Activated CD4-positive, alpha-beta T cell treated with anti-CD3 and anti-CD28 coated beads, Interleukin-2, amount 50 U/mL, for 4 hours (primary cell): ENCODE measurements at places on chromosomes 1 and 21.

GRCh38 chr1:58570817-58571216 lies 6.2 kb downstream of the TACSTD2 start:
- no peak for DNase-seq

DNA sequence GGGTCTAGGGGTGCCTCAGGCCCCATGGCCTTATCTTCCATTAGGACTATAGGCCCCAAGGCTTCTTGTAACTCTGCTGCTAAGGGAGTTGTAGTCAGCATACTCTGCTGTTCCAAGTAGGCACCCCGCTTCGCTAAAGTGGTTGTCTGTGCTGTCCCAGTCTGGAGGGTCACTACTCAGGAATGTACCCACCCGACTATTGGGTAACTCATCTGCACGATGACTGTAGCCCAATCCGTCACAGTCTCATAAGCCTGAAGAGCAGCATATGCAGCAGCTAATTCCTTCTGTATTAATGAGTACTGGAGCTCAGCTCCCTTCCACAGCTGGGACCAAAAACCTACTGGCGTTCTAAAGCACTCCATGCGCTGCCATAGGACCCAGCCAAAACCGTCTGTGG lies 111.0 kb downstream of the GDAP2 start:
- DNase-seq, result no peak

DNA sequence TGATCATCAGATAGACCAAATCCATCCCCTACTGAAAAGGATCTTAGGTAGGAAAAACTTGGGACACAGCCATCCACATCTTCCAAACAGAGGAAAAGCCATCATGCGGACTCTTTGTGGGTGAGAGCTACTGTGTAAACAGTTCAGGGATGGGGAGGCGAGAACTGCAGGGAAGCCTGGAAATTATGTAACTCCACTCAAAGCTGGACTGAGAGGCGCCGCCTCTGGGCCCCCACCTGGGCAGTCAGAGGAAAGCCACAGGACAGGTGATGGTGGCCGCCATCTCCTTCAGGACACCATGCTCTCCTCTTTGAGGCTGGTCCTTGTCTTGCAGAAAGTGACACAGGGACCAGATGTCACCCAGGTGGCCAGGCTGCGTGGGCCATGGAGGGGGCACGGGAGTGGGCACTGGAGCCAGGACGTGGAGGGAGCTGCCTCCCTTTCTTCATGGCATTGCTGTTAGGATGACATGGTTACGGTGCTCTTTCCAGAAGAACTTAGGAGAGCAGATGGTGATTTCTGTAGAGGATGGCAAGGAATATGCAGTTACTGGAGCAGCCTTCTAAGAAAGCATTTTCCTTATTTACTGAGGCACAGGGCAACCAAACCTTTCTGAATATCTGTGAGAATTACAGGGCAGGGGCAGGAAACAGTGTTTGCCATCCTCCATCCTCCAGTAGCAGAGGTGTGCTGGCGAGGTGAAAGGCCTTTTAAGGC lies 32.0 kb upstream of the TDRD10 start:
- DNase-seq, result no peak

DNA sequence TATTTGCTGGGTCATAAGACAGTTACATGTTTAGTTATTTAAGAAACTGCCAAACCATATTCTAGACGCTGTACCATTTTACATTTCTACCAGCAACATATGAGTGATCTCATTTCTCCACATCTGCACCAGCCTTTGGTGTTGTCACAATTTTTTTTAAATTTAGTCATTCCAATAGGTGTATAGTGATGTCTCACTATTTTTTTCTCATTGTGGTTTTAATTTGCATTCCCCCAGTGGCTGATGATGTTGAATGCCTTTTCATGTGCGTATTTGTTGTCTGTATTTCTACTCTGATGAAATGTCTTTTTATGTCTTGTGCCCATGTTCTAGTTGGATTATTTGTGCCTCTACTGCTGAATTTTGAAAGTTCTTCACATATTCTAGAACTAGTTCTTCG lies 38.4 kb downstream of the NFASC start:
- no peak for DNase-seq

DNA sequence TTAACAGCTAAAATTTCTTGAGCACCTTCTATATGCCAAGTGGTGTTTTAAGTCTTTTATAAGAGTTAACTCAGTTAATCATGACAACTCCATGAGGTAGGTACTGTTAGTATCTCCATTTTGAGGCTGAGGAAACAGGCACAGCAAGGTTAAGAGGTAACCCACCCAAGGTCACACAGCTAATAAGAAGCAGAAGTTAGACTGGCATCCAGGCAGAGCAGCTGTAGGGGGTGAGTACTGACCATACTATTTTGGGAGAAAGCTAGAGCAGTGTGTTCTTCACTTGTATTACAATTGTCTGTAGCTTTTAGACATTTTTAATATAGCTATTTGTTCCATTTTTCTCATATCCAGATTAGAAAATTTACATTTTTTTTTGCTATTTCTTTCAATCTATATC lies 4.8 kb downstream of the ATP6V1G3 start:
- DNase-seq, result no peak

DNA sequence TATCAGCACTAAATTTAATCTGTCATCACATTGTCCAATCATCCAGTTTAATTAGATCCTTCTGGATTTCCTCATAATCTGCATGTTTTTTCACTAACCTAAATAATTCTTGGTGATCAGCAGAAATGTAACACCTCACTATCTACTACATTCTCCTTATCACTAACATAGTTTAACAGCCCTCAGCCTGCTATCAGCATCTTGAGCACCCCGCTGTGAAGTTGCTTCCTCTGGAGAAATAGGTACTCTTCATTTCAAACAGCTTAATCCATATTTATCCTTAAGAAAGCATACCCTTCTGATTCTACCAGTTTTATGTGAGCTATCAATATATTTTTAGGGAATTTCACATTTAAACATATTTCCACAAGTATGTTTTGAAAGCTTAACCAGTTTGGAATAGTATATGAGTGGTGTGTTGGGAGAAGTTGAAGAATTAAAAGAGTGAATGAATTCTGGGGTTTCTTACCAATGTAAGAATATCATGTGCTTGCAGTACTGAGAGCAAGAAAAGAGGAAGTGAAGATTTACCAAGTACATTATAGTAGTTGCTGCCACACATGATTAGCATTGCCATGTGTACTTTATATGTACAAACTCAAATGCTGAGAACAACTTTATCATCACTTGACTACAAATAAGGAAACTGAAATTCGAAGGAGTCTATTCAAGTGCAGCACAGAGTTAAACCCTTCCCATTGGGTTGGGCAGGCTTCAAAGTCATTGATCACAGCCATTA lies 771.1 kb upstream of the ADGRL4 start:
- DNase-seq, result no peak

DNA sequence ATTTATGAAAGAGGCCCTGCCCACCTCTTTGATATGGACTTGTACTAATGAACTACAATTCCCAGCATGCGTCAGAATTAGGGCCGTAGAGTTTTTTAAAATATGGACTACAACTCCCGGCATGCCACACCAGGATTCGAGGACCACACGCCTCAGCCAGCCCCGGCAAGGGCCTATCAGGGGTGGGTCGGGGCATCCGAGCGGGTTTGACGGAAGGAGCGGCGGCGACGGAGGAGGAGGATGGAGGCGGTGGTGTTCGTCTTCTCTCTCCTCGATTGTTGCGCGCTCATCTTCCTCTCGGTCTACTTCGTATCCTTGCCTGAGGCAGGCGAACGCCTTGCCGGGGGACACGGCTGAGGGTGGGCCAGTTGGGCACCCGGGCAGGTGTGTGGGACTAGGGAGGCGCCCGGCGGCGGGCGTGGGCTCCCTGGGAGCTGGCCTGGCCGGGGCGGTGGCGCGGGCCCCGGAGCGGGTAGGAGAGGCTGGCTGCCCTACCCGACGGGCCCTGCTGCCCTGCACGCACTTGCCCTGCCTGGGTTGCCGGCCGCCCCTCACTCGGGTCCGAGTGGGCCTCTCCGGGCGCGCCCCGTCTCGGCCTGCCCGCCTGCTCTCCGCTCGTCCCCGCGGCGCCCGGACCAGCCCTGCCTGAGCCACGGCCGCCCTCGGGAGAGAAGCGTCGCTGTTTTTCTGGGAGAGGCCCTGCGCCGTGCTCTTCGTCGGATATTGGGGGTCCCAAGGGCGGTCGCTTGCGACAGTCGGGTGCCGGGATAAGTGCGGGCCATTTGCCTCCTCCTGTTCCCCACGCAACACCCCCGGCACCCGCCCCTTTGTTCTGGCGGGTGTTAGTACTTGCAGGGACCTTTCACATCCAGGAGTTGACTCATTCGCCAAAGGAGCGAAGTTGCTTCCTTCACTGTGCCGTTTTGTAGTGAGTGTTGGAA lies at the start of gene CNIH4:
Gene CNIH4, plus strand, starts transcription at position 195 of the 941 bp plus-strand sequence. Its CDS starts 46 bp downstream, at position 241.
- DNase-seq, result peak; percentile 87

DNA sequence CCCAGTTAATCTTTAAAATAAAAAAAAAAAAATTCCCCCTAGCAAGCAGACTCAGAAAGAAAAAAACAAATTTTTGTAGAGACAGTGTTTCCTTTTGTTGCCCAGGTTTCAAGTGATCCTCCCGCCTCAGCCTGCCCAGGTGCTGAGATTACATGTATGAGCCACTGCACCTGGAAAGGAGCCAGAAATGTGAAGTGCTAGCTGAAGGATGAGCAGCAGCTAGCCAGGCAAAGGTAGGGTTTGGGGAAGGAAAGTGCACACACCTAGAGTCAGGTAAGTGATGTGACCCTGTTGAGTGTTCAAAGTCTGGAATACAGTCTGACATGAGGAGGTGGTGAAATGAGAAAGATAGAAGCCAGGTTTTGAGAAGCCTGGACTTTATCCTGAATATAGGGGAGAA lies 1.7 kb downstream of the AKR1A1 start:
- no peak for DNase-seq

DNA sequence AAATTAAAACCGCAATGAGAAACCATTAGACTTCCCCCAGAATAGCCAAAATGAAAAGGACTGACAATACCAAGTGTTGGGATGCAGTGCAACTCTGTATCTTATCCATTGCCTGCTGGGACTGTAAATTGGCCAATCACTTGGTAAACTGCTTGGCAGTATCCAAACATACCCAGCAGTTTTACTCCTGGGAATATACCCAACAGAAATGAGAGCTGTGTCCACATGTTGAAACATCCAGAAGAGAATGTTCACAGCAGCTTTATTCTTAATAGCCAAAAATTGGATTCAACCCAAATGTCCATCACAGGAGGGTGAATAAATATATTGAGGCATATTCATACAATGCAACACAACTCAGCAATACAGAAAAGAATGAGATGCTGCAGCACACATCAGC lies 13.7 kb upstream of the FAM20B start:
- no peak for DNase-seq

GRCh38 chr1:66416295-66416694 lies 117.7 kb upstream of the SGIP1 start:
- DNase-seq, result no peak

- no peak for DNase-seq
Observed at GRCh38 chr1:208759255-208759654, 515.1 kb upstream of the PLXNA2 start.

DNA sequence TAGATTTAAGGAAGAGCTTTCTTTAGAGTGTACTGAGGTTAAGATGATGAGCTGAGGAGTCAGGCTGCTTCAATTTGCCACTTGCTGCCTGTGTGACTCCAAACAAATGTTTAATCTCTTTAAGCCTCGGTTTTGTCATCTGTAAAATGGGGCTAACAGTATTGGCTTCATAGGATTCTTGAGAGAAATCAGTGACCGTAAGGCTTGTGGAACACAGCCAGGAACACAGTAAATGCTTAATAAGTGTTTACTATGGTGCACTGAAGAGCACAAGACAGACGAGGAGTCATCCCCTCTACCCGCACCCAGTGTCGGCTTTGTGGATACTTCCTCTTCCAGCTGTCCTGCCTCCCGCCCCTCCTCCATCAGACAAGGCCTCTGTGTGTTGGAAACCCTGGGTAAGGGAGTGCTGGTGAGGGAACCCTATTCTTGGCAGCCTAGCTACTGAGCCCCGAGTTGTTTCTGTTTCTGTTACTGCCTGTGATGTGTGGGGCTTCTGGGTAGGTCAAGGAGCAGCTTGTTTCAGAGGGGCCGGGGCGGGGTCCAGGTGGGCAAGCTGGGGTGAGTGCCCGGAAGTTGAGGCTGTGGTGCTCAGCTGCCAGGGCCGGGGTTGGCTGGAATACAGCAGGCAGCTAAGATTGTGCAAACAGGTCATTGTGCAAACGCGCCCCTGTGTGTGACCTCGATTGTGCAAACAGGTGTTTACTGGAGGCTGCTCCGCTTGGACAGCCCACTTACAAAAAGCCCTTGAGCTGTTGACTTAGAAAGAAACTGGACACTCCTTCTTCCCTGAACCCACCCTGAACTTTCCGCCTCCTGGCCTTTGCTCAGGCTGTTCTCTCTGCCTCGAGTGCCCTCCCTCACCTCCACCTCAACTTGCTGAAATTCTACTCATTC lies 4.0 kb upstream of the CSF3R start:
- DNase-seq, result no peak

DNA sequence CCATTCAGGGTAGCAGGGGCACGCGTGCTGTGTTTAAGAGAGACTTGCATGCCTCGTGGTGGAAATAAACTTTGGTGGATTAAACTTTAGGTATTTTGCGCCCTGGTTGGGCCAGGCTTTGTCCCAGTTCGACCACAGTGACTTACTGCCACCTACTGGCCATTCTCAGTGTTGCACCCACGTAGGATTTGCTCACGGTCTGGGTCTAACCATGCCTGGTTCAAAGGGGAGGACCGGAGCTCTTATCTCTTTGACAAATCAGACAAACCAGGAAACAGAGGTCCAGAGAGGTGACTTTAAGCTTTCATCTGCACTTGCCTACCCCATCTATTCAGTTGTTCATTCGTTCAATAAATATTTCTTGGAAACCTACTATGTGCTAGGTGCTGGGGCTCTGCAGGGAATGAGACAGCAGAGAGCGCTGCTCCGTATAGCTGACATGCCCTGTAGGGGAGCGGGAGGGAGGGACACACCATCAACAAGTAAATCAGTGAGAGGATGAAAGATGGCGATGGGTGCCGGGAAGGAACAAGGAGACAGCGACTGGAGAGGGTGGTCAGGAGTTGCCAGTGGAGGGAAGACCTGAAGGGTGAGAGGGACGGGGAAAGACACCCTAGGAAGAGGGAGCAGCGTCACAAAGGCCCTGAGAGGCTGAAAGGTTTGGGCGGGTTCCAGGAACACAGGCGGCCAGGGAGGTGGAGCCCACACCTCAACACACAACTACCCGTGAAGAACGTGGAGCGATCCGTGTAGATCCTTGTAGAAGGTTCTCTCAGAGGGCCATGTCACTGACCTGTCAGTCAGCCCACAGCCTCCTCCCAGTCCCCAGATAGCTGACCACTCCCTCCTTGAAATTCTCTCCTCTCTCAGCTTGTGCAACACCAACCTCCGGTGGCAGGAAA lies 27.2 kb upstream of the TINAGL1 start:
- peak; percentile 85 for DNase-seq

GRCh38 chr1:116129537-116129936 lies 18.3 kb downstream of the MAB21L3 start:
- no peak for DNase-seq
